ENCODE measurements at places on chromosomes 6 and 20. TPM values are rescaled to one million over a fixed set of nuclear protein-coding genes. Genes with fewer than 3 reads are reported as not detected.

GRCh38 chr6:105802703-105803102 lies 283.4 kb upstream of the PRDM1 start:
- no peak for DNase-seq

- no peak for DNase-seq
Measured at GRCh38 chr20:10228330-10228729, 9.7 kb downstream of the SNAP25 start.

- no peak for DNase-seq
Measured at GRCh38 chr6:36241728-36242127, 28.1 kb upstream of the PNPLA1 start.

DNA sequence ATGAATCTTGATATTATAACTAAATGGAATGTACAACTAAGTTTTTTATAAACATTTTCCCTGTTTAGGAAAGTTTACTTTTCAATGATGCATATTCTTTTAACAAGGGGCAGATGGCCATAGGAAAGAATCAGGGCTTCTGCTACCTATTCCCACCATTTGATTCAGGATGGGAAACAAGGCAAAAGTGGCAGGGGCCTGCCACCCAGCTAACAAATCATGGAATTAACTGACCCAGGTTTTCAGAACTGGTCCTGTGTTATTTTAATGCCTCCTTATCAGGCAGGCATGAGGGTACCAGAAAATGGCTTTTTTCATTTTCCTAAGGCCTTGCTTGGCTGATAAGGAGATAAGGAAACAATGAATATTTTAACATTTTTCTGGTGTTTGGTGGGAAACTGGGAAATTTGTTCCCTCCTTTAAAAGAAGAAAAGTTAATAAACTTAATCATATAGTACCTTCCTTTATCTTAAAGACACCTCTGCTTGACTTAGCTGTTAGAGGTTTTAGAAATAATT lies 6.7 kb downstream of the POU3F2 start:
- no peak for DNase-seq

DNA sequence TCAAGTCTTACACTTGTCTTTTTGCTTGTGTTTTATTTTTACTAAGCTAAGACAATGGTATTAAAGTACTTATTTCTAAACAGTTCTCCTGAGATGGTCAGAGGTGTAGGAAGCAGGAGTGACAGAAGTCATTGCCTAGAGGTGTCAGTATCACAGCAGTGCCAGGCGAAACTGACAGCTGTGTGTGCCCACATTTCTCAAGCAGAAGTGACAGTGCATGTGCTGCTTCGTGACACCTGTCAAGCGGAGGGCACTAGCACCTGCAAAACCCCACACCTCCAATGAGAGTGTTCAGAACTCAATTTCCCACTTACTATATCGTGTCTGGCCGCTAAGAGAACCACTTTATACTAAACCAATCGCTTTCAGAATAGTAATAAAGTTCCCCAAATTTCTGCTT lies 82.8 kb downstream of the SLC23A2 start:
- DNase-seq: no peak

DNA sequence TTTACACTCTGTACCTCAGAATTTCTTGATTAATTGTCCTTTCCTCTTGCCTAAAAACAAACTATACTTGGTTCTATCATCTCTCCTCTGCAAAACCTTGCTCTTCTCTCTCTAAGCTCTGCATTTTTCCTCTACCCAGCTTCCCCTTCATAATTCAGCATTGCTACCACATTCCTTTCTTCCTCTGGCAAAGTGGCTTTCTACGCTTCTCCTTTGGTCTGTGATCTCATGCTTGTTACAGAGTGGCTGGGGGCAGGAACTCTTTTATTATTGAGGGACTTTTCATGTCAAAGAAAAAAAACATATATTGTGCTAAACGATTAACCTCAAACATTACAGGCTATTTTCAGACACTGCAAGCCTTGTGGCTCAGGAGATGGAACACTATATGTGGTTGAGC lies 333.3 kb upstream of the KCNQ5 start:
- DNase-seq: no peak

- no peak for DNase-seq
Measured at GRCh38 chr20:63072991-63073737, 66.4 kb upstream of the BHLHE23 start.

DNA sequence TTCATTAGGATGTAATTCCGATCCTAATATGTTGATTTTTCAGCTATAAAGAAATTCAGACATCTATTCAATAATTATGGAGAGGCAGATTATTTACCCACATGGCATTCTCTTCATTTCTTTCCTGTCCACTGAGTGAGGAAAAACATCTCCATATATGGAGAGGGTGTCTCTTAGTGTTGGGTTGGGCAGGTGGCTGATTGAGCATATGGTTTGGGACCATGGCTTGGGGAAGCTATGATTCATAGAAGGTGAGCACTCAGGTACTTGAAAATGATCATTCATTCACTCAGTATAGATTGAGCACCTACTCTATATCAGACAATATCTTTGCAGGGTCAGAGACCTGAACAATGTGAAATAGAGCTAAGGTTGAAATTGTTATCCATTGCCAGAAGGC lies 41.3 kb upstream of the IL20RA start:
- no peak for DNase-seq

DNA sequence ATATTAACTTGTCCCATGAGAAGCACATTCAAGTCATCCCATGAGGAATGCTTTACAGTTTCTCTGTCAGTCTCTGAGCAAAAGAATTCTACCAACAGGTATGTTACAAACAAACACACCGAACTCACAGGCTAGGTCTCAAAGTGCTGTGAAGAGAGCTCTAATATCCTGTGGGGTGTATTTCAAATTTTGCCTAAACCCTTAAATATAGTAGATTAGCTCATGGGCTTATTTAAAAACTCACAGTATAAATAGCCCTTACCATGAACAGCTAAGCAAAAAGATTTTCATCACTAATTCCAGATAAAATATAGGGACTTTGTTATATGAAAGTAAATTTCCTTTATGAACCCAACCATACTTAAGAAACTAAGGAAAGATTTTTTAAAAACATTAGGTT lies 77.8 kb downstream of the FILIP1 start:
- no peak for DNase-seq

- DNase-seq: peak; percentile 74
Measured at GRCh38 chr6:158072083-158072721, 90.5 kb downstream of the SYNJ2 start.

- DNase-seq: no peak
Measured at GRCh38 chr6:36204068-36204753, 7.7 kb downstream of the BRPF3 start.

DNA sequence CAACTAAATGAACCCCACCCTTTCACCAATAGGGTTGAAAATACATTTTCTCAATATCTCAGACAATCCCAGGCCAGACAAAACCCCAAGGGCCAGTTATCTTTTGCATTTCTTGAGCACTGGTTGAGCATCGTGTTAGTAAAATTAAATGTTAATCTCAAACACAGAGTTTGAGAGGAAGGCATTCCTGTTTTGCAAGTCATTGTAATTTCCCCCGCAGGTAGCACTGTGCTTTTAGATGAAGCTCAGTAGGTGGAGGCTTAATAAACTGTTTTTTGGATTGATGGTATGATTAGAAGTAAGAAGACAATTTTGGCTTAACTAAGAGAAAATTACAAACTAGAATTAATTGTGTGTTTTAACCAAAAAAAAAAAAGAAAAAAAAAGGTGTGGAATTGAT lies 998.6 kb upstream of the FLRT3 start:
- DNase-seq: no peak

DNA sequence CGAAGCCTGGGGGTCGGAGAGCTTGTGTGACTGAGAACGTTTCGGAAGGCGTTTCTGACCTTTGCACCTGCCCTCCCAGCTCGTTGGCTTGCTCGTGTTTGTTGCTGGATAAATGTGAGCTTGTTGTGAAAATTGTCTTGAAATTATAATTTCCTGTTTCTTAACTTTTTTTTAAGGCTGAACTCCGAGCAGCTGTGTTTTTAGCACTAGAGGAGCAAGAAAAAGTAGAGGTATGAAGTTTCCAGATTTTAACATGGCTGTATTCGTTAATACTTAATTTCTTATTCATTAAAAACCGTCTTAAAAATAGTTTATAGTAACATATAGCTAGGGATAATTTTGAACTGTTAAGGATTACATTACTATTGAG lies 672 bp downstream of the CEP43 start:
- no peak for DNase-seq

DNA sequence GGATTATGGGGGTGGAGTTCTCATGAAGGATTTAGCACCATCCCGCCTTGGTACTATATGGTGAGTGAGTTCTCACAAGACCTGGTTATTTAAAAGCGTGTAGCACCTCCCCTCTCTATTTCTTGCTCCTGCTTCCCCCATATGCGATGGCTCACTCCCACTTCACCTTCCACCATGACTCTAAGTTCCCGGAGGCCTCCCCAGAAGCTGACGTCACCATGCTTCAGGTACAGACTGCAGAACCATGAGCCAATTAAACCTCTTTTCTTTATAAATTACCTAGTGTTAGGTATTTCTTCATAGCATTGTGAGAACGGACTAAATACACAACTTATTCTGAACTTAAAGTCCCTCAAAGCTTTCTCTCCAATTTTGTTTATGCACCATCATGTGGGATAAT lies 163.4 kb upstream of the BMP5 start:
- no peak for DNase-seq

DNA sequence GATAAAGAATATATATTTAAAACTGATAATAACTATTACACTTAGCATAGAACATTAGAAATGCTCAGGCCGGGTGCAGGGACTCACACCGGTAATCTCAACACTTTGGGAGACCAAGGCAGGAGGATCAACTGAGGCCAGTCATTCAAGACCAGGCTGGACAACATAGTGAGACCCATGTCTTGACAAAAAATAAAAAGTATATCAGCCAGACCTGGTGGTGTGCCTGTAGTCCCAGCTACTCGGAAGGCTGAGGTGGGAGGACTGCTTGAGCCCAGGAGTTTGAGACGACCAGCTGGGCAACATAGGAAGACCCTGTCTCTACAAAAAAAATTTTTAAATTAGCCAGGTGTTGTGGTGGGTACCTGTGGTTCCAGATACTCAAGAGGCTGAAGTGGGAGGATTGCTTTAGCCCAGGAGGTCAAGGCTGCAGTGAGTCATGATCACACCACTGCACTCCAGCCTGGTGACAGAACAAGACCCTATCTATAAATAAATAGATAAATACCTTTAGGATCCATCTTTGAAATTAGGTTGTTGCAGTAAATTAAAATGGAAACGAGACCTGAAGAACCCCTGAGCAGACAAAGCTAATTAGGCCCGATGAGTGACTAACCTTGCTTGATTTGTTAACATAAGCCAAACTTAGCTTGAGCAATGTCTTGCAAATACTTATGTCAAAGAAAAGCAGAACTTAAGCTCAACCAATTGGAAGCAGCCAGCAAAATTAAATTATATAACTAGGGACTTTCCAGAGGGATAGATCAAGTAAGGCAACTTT lies 75.8 kb upstream of the E2F3 start:
- DNase-seq: no peak

- no peak for DNase-seq
Measured at GRCh38 chr6:34358389-34358905, 34.0 kb downstream of the NUDT3 start.

DNA sequence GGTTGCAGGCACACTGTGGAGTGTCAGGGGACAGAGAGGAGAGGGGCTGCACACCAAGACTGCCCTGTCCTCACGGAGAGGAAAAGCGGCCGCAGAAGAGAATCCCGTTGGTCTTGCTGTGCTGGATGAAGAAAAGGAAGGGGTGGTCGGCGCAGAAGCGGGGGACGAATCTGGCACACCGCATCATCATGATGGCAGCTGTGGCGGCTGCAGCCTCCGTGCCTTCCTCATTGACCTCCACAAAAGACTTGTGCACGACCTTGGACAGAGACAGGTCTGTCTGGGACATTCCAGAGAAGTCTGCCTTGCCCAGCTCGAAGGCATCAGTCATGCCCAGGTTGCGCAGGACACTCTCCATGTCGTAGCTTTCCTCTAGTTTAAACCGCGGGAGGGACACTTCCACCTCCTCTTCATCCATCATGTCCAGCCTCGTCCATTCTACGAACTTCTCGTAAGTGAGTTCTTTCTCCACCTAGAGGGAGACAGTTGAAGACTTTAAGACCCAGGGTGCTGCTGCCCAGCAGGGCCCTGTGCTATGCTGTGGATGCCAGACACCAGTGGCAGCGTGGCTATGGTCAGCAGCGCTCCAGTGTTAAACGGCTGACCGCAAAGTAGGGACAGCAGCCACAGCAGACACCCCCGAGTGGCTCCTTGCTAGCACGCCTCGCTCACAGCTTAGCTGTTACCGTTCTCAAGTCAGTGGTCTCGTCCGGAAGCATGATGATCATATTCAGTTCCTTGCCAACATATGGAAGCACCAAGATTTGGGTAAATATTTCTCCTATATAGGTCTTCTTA lies 22.9 kb downstream of the SERPINB6 start:
- no peak for DNase-seq

OLIG3 gene
- total RNA-seq: not detected

GGTLC1 gene
- total RNA-seq: not detected

CLPSL2 gene
- not detected for total RNA-seq

RCAN2 gene
- 17.0 TPM for total RNA-seq
